Mucosa of gallbladder (tissue), 1 donor: ENCODE measurements at places on chromosomes 7 and 10.

DNA sequence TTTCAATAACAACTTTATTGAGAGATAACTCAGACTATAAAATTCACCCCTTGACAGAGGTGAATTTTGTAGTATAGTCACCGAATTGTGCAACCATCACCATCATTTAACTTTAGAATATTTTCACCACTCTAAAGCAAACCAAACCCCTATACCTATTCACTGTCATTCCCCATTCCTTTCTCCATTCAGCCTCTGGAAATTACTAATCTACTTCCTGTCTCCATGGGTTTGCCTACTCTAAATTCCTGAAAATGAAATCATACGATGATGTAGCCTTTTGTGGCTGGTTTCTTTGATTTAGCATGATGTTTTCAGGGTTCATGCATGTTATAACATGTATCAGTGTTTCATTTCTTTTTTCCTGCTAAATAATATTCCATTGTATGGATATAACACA lies 15.6 kb upstream of the LMTK2 start:
- no peak for DNase-seq

DNA sequence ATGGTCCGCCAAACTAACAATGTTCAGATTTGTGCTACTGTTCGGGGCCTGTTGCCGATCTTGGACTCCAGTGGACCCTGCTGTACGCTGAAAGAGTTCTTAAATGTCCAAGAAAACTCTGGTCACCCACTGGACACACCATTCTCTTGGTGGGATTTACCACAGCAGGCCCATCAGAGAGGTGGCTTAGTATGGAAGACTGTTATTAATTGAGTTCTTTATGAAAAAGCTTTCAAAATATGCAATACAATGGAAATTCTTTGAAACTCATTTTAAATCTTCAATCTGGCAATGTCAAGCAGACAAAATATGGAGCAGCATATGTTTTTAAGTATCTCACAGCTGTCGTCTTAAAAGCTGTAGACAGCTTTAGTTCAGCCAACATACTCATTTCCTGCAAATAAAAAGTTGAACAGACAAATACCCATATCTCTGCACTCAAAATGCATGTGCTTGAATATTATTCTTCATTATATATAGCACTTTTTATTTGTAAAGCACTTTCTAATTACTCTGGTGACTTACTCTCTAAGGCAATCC lies 37.4 kb upstream of the GRM8 start:
- DNase-seq: no peak

GRCh38 chr7:131620673-131621609 lies 64.5 kb upstream of the PODXL start:
- DNase-seq: no peak

DNA sequence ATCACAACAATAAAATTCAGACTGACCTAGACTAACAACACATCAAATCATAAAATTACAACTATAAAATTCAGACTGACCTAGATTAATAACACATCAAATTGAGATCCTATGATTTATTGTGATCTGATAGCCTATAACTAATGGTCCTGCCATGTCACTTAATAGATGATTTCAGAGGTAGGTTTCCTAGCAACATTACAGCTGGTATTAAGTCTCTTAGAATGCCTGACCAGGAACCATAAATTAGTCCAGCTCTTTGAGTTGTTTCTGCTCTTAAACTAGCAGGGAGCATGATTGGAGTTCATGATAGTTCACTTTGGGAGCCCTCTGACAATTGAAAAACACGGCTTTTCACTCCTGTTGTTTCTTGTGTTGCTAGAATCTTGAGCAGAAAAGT lies 318.9 kb downstream of the BMPER start:
- no peak for DNase-seq

- DNase-seq: peak; percentile 66
These were observed 466.2 kb downstream of the TYW1 start for GRCh38 chr7:67462781-67463191.

GRCh38 chr7:144723301-144723700 lies 112.6 kb downstream of the TPK1 start:
- DNase-seq: no peak

DNA sequence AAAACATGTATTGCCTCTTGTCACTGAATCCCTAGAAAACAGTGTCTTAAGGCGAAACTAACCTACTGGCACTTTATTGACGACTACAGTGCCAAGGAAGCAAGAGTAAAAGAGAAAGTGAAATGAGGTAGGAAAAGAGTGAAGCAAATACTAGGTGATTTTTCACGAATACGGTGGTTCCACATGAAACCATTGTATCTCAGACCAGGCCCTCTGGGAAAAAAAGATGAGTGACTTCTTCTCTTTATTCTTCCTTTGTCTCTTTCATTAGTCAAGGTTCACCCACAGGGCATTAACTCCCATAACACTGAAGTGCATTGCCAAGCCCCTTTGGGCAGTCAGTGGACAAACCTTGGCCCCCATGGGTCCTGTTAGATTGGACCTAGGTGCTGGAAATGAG lies 16.2 kb upstream of the MACC1 start:
- DNase-seq: no peak

- DNase-seq: no peak
These were observed 10.7 kb upstream of the FHIP2A start for GRCh38 chr10:114810926-114811325.

DNA sequence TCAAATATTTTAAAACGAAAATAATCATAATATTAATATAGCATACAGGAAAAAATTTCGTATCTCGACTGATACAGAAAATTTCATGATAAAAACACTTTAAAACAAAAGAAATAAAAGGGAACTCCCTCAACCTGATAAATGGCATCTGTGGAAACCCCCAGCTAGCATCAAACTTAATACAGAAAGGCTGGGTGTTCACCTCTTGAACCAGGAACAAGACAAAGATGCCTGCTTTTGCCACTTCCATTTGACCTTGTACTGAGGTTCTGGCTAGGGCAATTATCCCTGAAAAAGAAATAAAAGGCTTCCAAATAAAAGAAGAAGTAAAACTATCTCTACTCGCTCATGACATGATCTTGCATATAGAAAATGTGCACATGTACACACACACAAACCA lies 2.5 kb upstream of the ALOX5 start:
- no peak for DNase-seq

- no peak for DNase-seq
These were observed 4.9 kb downstream of the PRTFDC1 start for GRCh38 chr10:24947304-24948097.

DNA sequence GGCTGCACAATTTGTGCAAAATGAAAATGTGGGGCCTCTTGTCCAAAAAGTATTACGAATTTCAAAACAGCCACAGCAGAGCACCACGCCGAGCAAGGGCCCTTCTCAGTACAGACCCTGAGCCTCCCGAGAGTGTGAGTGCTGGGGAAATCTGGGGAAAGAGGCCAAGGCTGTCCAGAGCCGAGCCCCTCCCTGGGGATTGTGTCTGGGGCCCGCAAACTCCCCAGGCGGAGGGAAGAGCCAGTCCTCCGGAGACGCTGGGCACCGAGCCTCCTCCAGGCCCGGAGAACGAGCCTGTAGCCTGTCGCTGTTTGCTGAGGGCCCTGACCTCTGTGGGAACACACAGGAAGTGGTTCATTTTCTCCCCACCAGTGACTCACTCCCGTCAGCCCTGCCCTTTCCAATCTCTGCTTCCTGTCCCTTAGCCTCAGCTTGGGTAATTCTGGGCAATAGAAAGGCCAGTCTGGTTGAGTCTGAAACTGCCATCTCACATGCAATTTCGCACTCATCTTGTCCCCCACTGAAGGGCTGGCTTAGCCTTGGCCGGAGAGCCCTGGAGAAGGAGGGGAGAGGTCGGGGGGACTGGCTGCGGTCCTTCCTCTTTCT lies 19.5 kb upstream of the GNA12 start:
- DNase-seq: peak; percentile 81

- DNase-seq: no peak
These were observed 13.9 kb downstream of the POLL start for GRCh38 chr10:101573885-101574753.

DNA sequence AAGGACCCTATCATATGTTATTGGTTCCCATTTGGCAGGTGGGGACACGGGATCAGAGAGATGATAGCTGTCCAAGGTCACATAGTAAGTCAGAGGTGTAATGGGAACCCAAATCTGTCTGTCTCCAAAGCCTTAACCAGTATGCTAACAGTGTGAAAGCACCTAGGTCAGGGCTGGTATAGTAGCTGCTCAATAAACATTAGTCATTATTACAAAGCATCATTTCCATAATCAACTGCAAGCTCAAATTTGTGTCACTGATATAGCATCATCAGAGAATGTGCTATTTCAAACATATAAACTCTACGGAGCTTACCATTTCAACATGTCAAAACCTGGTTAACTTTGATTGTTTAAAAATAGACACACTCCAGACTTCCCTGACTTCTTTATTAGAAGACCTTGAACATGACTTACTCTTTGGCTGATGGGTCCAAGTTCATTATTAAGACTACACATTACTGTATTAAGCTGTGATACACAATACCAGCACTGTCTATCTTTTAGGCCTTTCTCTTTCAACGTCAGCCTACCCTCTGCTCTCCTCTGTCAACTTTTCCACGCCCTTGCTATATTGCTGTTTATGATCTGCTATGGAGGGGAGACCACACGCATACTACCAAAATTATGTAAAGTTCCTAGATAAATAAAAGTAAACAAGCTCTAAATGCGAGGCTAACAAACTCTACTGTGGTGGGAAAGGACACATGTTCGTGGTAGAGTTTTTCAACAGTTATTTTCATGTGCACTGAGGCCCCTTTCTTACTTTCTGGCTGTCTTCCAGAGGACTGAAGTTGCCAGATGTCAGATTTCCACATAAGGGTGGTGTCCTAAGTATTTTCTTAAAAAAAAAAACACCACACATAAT lies 33.6 kb downstream of the DNMBP start:
- no peak for DNase-seq

DNA sequence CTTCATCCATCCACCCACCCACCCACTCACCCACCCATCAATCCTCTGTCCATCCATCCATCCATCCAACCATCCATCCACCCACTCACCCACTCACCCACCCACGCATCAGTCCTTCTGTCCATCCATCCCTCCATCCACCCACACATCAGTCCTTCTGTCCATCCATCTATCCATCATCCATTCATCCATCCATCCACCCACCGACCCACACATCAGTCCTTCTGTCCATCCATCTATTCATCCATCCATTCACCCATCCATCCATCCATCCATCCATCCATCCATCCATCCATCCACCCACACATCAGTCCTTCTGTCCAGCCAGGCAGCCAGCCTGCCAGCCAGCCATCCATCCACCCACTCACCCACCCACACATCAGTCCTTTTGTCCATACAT lies 15.8 kb upstream of the GRIFIN start:
- no peak for DNase-seq

- DNase-seq: no peak
These were observed 187.7 kb upstream of the HGF start for GRCh38 chr7:81957517-81957916.

- DNase-seq: no peak
These were observed 29.3 kb downstream of the PRSS2 start for GRCh38 chr7:142800088-142800487.

- no peak for DNase-seq
These were observed 21.8 kb downstream of the CUL1 start for GRCh38 chr7:148720472-148720871.

DNA sequence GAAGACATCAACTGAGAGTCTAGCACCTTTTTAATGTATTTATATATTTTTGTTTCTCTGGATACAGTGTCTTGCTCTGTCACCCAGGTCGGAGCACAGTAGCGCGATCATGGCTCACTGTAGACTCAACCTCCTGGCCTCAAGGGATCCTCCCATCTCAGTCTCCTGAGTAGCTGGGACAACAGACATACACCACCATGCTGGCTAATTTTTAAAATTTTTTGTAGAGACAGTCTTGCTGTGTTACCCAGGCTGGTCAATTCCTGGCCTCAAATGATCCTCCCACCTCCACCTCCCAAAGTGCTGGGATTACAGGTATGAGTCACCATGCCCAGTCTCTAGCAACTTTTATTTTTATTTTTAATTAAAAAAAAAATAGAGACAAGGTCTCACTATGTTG lies 51.4 kb upstream of the ANLN start:
- no peak for DNase-seq

- DNase-seq: no peak
These were observed 46.9 kb downstream of the GPR141 start for GRCh38 chr7:37730501-37730900.

DNA sequence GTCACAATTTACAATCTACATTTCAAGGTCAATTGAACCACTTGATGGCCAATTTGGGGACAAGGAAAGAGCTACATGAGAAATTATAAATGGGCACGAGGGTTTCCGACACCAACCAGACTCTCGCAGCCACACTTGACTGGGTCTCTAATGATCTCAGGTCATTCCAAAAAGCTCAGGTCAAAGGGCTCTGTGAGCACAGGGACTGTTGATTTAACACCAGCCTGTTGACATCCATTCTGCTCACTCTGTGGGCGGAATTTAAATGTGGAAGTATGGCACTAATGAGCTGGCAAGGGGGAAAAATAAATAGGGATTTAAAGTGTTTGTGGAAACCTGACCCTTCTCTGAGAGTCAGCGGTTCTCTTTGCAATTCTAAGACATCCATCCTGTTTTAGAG lies 810.7 kb upstream of the AUTS2 start:
- no peak for DNase-seq

DNA sequence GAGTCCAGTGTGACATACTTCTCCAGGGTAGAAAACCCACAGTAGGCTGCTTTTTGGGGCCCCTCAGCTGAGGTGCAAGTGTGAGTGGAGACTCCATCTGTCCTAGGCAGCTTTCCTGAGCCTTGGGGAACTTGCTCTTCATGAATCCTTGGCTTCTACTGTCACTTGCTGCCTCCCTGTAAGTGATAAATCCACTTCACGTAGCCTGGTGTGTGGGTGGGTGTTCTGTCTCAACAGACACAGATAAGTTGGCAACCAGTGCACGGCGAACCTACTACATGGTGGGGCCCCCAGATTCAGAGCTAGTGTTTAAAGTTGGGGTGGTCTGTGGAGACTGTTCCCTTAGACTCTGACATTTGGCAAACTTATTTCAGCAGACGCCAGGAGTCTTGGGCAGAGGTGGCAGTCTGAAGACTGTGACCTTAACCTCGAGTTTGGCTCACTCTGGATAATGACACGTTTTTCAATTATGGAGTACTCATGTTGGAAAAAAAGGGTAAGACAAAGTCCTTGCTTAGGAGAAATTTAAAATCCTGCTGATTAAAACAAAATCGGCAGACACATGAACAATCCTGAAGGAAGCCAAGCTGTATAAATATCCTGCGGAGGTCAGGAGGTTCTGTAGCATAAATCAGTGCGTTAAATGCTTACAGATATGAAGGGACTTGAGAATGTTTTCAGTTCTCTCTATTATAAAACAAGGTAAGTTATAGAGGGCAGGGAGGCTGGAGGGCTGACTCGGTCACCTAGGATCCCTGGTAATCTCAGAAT lies 376.9 kb downstream of the PHTF2 start:
- no peak for DNase-seq
